ENCODE measurements at places on chromosomes 13 and 19. TPM values are rescaled to one million over a fixed set of nuclear protein-coding genes. Genes with fewer than 3 reads are reported as not detected.

DNA sequence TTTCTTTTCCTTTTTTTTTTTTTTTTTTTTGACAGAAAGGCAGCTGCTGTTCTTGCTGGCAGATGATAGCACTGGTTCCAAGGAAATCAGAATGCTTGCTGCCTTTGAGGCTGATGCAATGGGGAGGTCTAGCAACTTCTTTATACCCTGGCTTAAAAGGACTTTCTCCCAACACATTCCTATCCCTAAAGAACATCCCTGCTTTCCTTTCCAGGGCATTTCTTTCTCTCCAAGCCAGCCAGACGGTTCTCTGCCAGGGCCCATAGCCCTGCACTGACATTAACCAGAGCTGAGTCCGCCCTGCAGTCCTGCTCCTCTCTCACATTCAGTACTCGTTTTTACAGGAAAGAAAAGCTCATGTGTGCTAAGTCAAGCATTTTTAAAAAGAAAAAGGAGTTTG is 133.9 kb upstream of the WASF3 start:
- no peaks in the 10 kb centered on the region for H3K36me3 ChIP-seq
- no peaks in the 10 kb centered on the region for H3K27me3 ChIP-seq
- no peak for DNase-seq
- no peak overlapping the region for H3K27ac ChIP-seq

GRCh38 chr19:14510311-14511228 is 7.6 kb downstream of the DNAJB1 start:
- peak overlapping the region; percentile 79 for H3K27ac ChIP-seq
- no peaks in the 10 kb centered on the region for H3K27me3 ChIP-seq
- no peaks in the 10 kb centered on the region for H3K36me3 ChIP-seq

GRCh38 chr13:93098972-93099371 is 127.6 kb upstream of the GPC6 start:
- no peaks in the 10 kb centered on the region for H3K4me1 ChIP-seq
- no peaks in the 10 kb centered on the region for H3K27me3 ChIP-seq
- H3K27ac ChIP-seq, result no peak overlapping the region
- H3K4me3 ChIP-seq, result no peak overlapping the region
- no peaks in the 10 kb centered on the region for H3K36me3 ChIP-seq

- H3K4me1 ChIP-seq, result no peaks in the 10 kb centered on the region
- H3K36me3 ChIP-seq, result peaks cover 22% of the 10 kb centered on the region
Observed at GRCh38 chr19:2341982-2342381, 13.5 kb downstream of the SPPL2B start.

DNA sequence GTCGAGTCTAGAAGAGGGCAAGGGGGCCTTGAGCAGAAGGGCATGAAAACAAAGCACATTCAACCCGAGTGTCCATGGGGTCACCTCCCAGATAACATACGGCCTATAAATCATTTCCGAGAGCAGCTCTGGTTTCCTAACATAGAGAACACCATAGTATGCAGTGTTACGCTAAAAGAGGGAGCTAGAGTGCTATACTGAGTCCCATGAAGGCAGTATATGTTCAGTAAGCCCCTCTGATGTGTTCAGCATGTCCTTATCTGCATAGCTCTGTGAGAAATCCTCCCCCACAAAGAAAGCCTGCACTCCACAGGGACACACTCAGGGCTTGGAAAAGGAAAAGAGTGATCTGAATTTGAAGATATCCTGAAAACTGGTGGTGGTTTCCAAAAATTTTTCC is 175.4 kb downstream of the FLT1 start:
- no peak overlapping the region for H3K27ac ChIP-seq
- H3K4me3 ChIP-seq, result no peak overlapping the region
- no peaks in the 10 kb centered on the region for H3K4me1 ChIP-seq
- no peak for DNase-seq
- H3K27me3 ChIP-seq, result no peaks in the 10 kb centered on the region

DNA sequence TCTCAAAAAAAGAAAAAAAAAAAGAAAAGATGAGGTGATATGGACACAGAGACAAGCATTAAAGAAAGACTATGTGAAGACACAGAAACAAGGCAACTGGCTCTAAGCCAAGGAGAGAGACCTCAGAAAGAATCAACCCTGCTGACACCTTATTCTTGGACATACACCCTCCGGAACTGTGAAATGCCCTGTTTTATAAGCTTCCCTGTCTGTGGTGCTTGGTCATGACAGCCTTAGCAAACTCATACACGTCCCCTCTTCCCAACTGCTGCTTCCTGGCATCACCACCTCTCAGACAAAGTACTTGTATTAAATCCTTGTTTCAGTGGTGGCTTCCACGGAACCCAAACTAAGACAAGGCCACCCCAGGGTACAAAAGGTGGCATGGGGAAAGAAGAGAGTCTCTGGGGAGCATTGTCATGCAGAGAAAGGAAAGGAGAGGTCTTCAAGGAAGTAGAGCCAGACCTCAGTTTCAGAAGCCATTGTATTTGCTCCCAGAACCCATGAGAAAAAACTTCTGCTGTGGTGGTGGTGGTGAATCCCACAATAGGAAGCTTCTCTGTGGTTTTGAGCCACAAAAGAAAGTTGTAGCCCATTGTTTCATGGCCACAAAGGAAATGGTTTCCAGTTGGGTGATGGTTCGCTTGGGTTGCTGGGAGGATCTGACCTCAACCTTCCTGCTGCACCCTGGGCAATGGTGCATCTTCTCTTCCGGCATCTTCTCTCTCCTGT is 16.3 kb upstream of the TSPAN16 start:
- no peak for DNase-seq
- no peaks in the 10 kb centered on the region for H3K36me3 ChIP-seq
- H3K4me1 ChIP-seq, result peaks cover 7% of the 10 kb centered on the region

TNFSF11 gene
- total RNA-seq, result not detected

DNA sequence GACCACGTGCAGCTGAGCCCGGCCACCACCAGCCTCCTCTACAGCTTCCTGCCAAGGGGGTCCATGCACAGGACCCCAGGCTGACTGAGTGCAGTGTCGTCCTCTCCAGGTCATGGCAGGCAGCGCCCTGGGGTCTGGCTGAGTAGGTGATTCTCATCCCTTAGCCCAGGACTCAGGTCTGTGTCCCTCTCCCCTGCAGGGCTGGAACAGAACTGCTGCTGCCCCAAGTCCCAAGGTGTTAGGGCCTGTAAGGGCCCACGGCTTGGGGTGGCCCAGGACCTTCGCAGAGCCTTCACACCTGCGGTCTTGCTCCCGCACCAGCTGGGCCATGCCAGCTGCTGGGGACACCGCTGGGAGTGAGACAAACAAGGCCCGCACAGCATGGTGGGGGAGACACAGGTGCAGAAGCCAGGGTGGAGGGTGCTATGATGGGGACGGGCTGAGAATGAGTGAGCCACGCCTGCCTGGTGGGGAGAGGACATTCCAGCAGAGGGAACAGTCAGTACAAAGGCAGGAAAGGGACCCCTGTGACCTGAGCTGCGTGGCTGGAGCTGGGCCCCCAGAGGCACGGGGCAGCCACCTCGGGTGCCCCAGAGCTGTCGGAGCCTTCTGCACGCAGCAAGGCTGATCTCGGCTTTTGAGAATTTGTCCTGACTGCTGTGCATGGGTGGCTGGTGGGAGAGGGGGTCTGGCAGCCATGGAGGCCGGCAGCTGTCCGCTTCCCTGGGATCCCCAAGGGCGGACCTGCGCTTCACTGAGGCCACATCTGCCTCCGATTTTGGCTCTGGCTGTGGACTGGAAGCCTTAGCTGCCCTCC is 11.9 kb downstream of the PLEKHF1 start:
- no peaks in the 10 kb centered on the region for H3K27me3 ChIP-seq
- no peaks in the 10 kb centered on the region for H3K4me1 ChIP-seq
- H3K4me3 ChIP-seq, result no peak overlapping the region
- H3K27ac ChIP-seq, result no peak overlapping the region

GTPBP3 gene
- 25.6 TPM for total RNA-seq

VWA8 gene
- total RNA-seq, result 35.4 TPM

GRCh38 chr13:94324767-94325540 is 154.5 kb downstream of the DCT start:
- no peak overlapping the region for H3K4me3 ChIP-seq
- no peak for DNase-seq
- no peak overlapping the region for H3K27ac ChIP-seq
- no peaks in the 10 kb centered on the region for H3K36me3 ChIP-seq
- H3K4me1 ChIP-seq, result peaks cover 12% of the 10 kb centered on the region

- no peak overlapping the region for H3K27ac ChIP-seq
- H3K4me1 ChIP-seq, result no peaks in the 10 kb centered on the region
- H3K27me3 ChIP-seq, result peaks cover 3% of the 10 kb centered on the region
- H3K4me3 ChIP-seq, result no peak overlapping the region
Observed at GRCh38 chr13:18947376-18947977, 234.1 kb downstream of the TUBA3C start.

GRCh38 chr19:47296036-47296435 is 13.6 kb upstream of the C5AR1 start:
- no peak overlapping the region for H3K4me3 ChIP-seq
- peak; percentile 90 for DNase-seq
- no peaks in the 10 kb centered on the region for H3K27me3 ChIP-seq
- no peaks in the 10 kb centered on the region for H3K4me1 ChIP-seq
- H3K36me3 ChIP-seq, result no peaks in the 10 kb centered on the region

IRGC gene
- not detected for total RNA-seq
